Hepatocyte (in vitro differentiated cells): ENCODE measurements at places on chromosomes 6 and 20. TPM values are rescaled to one million over a fixed set of nuclear protein-coding genes. Genes with fewer than 3 reads are reported as not detected.

DNA sequence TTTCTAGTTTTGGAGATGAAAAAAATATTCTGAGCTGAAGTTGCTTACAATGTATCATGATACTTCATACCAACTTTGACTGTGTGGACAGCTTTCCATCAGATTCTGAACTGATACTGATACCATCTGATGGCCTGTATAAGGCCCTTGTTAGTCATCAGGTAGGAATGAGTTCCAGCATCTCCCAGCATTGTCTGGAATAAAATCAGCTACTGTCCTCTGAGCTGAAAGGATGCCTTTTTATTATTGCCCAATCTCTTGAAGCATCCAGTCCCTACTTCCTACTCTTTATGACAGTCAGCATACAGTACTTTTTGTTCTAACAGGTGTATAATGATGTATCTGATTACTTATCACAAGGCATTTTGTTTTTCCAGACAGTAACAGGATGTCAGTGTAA lies 70.6 kb upstream of the EYA4 start:
- DNase-seq = no peak

- DNase-seq = no peak
Measured at GRCh38 chr6:111530218-111530617, 47.2 kb upstream of the REV3L start.

DNA sequence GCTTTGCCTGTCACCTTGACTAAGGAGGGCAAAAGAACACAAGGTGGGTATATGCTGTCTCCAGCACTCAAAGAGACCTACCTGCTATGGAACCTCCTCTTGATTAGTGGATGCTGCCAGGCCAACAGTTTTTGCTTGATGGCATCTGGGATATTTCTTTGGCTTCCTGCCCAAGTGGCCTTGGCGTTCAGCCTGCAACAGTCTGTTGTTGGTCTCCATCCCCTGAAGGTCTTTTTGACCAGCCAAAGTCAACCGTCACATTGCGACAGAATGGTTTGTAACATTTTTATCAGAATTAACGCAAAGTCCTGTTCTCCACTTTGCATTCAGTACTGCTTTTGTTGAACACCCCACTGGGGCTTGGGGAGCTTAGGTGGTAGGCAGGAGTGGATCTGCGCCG lies 37.1 kb downstream of the SERPINB1 start:
- DNase-seq = no peak

- no peak for DNase-seq
Measured at GRCh38 chr6:105459864-105460263, 57.0 kb upstream of the PREP start.

GRCh38 chr20:47007826-47008655 lies 113.4 kb downstream of the EYA2 start:
- DNase-seq = no peak

DNA sequence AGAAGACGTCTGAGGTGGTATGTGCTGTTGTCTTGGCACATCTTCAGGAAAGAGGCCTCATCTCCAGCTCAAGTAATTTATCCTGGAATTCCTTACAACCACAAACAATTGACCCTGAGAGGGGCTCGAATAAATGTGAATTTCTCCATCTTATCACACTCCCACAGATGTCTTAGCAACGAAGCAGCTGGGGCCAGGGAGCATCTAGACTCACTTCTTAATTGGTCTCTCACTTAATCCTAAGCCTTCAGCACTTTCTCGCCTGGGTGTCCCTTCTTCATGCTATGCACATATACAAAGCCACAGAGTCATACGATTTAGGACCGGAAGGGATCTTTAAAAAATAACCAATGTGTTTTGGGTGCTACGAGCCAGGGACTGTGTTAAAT lies 27.1 kb downstream of the PCK1 start:
- no peak for DNase-seq

- peak; percentile 69 for DNase-seq
Measured at GRCh38 chr6:169722362-169723199, 1.7 kb downstream of the PHF10 start.

DNA sequence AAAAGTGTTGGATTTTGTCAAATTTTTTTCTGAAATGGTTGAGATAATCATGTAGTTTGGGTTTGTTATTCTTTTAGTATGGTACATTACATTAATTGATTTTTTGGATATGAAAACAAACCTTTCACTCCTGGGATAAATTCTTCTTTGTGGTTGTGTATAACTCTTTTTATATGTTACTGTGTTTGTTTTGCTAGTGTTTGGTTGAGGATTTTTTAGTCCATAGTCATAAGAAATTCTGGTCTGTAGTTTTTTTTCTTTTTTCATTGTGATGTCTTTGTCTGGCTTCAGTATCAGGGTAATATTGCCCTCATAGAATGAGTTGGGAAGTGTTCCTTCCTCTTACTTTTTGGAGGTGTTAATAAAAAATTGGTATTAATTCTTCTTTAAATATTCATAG lies 122.2 kb upstream of the ATXN1 start:
- DNase-seq = no peak

DNA sequence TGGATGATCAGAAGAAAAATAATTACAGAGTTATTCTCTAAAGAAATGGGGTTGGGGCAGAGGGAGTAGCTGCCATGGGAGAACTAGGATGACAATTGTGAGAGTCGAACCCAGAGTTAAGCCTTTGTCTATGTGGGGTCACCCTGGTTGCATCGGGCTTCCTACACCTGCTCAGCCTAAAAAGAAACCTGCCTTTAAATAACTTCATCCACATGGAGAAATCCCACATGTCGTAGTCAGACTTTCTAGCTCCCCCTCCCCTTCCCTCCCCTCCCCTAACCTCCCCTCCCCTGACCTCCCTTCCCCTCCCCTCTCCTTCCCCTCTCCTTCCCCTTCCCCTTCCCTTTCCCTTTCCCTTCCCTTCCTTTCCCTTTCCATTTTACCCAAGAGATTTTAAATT lies 14.7 kb downstream of the VIP start:
- no peak for DNase-seq

DNA sequence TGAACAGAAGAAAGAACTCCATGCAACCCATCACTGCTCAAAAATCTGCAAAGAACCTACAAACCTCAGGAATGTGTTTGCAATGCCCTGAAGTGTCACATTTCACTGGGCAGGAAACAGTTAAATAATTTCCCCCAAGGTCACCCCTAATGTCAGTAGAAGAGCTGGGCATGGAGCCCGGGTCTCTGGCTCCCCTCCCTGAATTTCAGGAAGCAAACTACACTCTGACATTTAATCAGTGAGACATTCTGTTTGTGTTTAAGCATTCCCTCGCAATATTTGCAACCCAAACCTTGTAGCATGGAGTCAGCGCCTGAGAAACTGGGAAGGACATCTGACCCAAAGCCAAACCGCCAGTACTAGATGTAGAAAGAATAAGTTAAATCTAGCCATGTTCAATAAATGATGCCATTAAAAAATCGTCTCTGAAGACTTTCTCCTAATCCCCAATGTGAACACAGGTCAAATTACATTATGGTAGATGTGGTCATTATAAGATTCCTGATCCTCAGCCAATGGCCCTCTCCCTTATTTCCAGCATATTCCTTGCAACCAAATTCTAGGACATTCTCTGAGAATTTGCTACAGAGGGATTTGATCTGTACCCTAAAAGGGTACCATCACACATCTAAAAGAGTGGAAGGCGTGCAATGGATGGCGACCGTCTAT lies 91.2 kb upstream of the ADTRP start:
- no peak for DNase-seq

DNA sequence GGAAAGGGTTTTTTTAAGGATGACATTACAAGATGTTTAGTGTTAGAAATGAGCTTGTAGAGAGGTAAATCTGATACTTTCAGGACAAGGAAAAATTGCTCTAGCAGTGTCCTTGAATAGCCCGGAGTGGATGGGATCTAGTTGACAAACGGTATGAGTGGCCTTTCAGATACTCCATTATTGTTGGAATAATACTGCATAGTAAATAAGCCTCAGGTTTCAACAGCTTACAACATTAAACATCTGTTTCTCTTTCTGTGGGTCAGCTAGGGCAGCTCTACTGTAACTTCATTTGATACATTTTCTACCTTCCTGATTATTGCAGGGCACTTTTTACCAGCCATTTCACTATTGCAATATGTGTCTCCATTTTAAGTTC lies 118.0 kb downstream of the B3GAT2 start:
- no peak for DNase-seq

- peak; percentile 37 for DNase-seq
Measured at GRCh38 chr6:166572370-166573261, 13.9 kb downstream of the RAMACL start.

- no peak for DNase-seq
Measured at GRCh38 chr6:126531840-126532239, 191.9 kb downstream of the CENPW start.

GRCh38 chr6:37557645-37558114 lies 58.0 kb upstream of the CCDC167 start:
- no peak for DNase-seq

DNA sequence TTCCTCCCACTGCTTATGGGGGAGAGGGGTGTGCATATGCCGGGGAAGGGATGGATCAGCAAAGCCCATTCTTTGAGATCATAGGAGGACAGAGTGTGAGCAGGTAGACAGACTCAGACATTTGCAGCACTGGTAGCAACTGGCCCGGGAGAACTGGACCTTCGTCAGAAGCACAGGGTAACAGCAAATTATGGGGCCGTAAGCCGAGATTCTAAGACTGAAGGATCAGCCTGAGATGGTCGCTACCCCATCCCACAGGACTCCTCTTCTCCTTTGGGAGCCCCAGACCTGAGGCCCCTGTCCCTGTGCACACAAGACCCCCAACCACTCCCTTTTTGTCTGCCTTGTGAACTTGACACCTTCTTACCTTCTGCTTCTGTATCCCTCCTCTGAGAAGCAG lies 106.5 kb downstream of the TOX2 start:
- DNase-seq = no peak

DNA sequence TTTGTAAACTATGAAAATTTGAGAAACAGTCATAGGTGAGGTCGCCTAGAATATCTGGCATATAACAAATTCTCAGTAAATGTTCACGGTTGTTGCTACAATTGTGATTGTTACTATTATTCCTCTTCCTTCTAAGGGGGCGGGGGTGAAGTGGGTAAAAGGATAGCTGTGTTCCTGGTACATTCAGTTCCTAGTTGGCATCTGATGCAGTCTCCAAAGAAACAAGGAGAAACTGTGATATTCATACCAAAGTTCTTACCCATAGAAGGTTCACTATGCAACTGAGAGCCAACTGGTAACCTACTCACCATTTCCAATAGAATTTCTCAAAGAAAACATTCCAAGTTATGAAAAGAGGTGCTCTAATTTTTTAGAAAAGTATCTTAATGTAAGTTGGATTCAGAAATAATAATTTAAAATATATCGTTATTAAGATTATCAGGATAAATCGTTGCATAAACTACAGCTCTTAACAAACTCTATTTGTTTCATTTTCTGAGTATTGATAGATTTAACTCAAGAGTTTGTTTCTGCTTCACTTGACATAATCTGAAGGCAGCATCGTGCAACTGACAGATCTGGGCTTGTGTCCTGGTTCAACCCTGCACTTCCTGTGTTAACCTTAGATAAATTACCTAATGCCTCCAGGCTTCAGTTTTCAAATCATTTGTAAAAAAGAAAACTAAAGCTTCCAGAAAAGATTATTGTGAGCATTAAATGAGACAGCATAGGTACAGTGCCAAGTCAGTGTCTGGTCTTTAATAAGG lies 13.3 kb upstream of the MAP7 start:
- no peak for DNase-seq

DNA sequence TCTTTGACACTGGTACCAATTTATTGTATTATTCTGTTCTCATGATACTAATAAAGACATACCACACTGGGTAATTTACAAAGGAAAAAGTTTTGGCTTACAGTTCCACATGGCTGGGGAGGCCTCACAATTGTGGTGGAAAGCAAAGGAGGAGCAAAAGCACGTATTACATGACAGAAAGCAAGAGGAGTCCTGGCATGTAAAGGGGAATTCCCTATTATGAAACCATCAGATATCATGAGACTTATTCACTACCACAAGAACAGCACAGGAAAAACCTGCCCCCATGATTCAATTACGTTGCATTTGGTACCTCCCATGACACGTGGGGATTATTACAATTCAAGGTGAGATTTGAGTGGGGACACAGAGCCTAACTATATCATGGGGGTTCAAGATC lies 43.4 kb downstream of the SLC22A2 start:
- no peak for DNase-seq

DNA sequence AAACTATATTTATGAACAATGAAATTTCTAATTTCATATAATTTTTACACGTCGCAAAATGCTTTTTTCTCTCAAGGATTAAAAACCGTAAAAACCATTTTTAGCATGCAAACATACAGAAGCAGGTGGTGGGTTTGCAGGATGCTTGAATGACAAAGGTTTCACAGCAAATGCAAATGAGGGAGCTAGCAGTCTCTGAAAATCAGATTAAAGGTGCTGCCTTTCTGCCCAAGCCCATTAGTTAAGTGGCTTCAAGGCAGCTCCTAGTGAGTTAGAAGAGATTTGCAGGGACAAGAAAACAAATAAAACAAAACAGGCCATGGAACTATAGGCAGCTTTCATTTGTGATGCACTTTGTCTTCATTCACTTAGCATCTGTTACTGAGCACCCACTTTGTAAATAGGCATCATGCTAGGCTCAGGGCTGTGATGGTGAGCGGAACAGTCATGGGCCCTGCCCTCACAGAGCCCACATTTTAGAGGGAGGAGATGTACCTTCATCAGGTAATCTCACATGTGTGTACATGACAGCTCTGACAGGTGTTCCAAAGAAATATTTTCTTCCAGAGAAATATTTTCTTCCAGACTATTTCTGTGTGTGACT lies 29.5 kb downstream of the NAPB start:
- no peak for DNase-seq

DNA sequence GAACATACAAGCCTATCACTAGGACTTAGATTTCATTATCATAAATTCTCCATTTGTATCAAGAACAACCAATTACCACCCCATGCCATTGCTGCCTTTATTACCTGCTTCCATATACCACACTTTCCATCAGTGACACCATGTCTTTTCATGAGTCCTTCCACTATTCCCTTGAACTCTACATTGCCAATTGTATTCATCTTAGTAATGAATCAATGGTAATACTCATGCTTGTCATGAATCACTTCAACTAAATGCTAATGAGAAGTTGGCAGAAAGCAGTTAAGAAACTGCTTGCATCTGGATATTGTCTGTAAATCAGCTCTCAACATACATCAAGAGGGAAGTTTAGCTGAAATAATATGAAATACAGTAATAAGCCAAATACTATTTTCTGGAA lies 61.2 kb upstream of the RNF217 start:
- no peak for DNase-seq

DNA sequence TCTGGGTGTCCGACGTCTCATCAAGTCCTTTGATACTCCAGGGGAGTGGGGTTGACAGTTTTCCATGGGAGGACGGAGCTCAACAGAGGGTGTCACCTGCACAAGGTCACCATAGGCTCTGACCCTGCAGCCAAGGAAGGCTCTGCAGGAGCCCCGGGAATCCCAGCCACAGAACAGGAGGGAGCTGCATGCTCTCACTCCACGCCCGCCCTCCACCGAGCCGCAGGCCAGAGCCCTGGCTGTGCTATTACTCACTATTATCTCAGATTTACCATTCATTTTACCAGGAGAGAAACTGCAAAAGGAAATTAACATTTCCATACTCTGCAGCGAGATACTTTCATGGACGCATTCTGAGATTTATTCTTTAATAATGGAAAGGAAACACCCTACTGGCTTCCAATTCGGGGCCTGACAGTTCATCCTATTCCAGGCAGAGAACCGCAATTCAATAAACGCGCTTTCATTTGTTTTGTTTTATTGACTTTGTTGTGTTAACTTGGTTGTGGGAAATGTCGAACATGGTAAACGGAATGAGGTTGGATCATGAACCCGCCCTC lies 18.3 kb upstream of the NTSR1 start:
- no peak for DNase-seq

Gene VNN1
- total RNA-seq = 1.2 and 1.4 TPM in 2 replicates

Gene GRM4
- total RNA-seq = 0.03 TPM in 1 of 2 replicates, not detected in the other

Gene ZNF311
- 0.56 and 1.3 TPM in 2 replicates for total RNA-seq

Gene TTLL9
- total RNA-seq = 0.84 TPM in 1 of 2 replicates, not detected in the other

Gene FAM83D
- 5.0 and 5.4 TPM in 2 replicates for total RNA-seq

Gene SEL1L2
- total RNA-seq = not detected in 2 replicates
